ENCODE measurements at places on chromosomes 3 and 15.
A peak's percentile ranks its signal among the peaks of the same experiment; 100 is the strongest.

DNA sequence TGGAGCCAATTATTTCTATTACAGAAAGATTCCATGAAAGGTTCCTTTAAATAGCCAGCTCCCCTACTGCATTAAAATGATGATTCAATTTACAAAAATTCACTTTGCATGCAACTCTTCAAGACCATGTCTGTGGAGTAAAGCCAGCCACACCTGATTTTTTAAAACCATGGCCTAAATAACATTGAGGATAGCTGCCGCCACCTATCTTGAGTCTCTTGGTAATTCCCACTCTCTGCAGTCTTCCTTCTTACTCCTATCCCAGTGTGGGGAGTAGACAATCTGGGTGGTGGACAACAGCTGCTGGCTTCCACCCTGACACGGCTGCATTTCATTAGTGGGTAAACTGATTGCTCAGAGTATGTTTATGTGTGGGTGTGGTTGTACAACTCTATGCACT lies 10.7 kb downstream of the LRTM1 start:
- DNase-seq = peak; percentile 54

- peak; percentile 47 for DNase-seq
Observed at GRCh38 chr3:149536429-149536828, 61.9 kb downstream of the TM4SF4 start.

DNA sequence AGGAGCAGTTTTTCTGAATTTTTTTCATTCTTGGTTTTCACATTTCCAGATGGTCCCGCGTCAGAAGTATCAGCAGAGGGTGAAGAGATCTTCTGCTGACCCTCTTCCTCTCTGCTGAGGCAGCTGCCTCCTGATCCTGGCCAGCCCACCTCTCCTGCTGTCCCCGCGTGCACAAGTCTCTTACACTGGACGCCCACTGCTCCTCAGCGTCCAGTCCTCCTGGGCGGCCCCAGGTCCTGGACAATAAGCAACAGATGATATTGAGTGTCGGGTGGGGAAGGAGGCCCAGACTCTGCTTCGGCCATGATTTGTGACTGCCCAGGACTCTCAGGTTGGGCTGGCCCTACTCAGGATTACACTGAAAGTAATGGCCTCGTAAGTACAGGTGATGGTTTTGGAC lies 50.1 kb downstream of the KLHL25 start:
- no peak for DNase-seq

DNA sequence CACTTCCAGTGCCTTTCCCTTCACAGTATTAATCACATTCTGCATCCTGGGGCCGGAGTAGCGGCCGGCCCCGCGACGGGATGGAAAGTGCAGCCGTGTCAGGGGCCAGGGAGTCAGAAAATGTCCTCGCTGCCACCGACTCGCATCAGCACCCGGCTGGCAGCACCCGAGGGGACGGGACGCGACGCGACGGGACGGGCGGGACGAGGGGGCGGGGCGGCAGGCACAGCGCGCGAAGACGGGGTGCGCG lies 353 bp downstream of the ATG3 start:
- DNase-seq = peak; percentile 72

DNA sequence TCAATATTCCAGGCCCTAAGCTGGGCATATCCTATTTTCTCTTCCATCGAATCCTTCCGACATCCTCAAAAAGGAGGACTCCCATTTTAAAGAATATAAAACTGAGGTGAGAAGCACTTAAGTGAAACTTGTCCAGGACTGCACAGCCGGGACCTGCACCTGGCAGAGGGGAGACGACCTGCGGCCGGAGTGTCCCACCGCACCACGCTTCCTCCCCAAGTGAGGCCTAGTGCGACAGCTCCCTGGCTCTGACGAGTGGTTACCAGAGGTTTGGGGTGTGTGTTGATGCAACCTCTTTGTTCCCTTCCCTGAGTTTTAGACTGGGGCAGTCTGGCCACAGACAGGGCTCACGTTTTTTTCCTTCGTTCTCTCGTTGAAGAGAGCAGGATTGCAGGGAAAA lies 24.9 kb upstream of the ATP2B2 start:
- DNase-seq = no peak

GRCh38 chr3:197913641-197914380 lies 36.2 kb upstream of the RPL35A start:
- DNase-seq = no peak

DNA sequence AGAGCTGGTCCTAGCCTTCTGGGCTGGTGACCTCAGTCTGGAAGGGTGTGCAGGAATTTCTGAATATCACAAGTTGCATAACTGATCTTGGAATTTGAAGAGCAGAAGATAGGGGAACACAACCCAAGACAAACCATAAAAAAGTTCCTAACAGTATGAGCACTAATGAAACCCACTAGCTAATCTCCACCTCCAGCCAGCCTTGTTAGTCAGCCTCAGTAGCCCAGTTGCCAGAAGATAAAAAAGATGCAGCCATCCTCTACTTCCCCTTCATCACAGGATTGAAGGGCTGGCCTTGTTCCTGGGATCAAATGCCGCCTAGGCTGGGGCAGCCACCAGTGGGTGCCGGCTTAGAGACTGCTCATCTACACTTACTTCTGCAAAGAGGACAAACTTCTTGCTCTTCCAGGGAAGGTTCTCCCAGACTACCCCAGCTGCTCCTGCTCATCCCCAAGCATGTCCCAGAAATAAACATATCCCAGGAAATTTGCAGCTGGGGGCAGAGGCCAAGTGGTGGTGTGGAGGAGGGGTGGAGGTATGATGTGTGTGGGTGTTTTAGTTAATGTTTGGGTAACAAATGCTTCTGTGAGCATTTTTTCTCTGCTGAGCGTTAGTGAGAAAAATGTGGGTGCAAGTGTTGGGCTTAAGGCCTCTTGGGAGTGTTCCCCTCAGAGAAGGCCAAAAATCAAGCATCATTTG lies 9.2 kb upstream of the ITGA11 start:
- DNase-seq = peak; percentile 74

DNA sequence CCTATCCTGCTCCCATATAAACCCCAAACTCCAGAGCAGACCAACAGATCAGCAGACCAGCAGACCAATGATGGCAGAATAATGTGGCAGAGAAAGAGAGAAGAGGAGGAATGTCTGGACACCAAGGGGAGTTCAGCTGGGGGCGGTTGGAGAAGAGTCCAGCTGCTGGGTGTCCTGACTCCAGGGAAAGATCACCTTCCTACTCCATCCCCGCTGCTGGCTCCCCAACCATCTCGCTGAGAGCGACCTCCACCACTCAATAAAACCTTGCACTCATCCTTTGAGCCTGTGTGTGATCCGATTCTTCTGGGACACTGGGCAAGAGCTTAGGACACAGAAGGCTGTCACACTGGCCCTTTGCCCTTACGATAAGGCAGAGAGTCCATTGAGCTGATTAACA lies 12.8 kb upstream of the PLAAT1 start:
- no peak for DNase-seq

DNA sequence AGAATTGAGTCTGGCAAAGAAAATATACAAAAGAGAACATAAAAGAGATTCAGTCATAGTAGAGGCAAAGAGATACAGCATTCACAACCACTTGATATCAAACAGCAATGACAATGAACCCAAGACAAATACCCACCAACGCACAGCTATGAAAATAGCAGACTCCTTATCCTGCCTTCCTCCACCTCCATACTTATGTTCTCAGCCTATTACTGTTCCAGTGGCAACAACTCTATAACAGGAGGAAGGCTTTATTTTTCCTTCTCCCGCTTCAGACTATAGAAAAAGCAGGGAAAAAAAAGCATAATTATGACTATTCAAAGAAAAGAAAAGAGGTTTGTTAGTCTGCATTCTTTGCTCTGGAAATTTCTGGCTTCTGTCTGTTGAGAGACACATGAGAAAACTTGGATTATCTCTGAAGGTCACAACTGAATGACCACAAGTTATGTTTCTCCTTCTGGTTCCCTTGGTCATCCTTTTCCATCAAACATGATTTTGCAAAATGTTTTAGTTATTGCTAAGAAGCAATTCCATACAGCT lies 81.2 kb upstream of the PLXND1 start:
- DNase-seq = no peak

DNA sequence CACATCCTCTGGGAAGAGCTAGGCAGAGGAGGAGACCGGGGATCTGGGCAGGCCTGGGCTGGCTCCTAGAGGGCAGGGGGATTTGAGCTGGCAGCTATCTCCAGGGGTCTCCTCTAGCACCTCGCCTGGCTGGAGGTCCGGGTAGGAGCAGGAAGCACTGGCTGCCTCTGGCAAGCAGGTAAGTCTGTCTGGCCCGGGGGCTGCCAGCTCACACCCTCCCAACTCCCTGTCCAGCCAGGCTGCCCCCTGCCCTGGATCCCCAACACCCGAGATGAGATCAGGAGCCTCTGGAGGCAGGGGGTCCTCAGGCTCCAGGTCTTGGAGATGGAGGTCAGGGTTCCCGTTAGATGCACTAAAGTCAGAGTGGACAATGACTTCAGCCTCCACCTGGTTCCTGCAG lies 6.2 kb upstream of the IGDCC3 start:
- no peak for DNase-seq

- peak; percentile 58 for DNase-seq
Observed at GRCh38 chr3:64163755-64164148, 61.5 kb downstream of the PRICKLE2 start.

- no peak for DNase-seq
Observed at GRCh38 chr3:66527246-66527645, 26.4 kb upstream of the LRIG1 start.

- no peak for DNase-seq
Observed at GRCh38 chr15:73150831-73151230, 98.6 kb downstream of the NEO1 start.

DNA sequence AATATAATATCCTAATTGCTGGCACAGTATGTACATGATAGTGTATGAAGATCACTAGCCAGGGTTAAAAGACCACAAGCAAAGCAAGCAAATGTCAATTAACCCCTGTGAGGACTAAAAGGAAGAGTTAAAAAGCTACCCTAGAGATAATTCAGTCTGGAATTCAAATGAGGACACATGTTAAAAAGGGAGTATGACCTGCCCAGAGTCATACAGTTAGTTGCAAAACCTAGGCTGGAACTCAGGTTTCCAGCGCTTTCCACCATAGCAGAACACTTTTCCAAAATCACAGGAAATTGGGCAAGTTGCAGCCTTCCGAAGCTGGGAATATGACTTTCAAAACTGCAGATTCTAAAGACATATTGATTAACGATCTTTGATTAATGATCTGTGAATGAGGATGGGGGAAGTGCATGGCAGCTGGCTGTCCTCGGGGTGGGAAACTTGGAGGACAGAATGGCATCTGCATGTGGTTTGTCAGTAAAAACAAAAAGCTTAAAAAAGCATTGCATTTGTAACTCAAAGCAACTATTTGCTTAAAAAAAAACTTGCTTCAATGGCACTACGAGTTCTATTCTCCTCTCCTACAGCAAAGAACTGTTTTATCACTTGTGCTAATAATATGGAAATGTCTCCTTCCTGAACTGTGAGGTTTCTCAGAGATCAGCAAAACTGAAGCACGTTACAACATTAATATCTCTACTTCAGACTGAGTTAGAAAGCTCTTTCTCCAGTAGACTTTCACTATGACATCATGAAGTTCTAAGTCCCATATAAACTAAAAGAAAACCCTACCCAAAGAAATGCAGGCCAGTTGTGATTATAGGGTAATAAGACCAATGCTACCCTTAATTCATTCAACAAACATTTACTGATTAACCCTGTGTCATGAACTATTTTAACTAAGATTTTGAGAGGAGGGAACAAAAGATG lies 46.2 kb downstream of the IGSF11 start:
- DNase-seq = no peak

DNA sequence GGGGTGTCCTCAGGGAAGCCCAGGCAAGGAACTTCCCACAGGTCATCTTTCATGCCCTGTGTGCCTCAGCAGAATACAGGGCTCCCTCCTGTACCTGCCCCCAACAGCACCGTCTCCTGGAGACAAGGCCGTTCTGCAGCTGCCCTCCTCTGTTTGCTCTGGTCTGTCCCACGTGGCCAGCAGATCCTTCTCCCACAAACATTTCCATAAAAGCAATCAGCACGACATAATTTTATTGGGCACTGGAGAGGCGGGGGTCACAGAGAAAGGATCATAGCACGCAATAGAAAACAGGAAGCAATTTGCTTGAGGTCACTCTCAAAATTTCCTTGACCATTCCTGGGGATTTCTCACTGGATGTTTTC lies 29.4 kb downstream of the STARD5 start:
- no peak for DNase-seq

DNA sequence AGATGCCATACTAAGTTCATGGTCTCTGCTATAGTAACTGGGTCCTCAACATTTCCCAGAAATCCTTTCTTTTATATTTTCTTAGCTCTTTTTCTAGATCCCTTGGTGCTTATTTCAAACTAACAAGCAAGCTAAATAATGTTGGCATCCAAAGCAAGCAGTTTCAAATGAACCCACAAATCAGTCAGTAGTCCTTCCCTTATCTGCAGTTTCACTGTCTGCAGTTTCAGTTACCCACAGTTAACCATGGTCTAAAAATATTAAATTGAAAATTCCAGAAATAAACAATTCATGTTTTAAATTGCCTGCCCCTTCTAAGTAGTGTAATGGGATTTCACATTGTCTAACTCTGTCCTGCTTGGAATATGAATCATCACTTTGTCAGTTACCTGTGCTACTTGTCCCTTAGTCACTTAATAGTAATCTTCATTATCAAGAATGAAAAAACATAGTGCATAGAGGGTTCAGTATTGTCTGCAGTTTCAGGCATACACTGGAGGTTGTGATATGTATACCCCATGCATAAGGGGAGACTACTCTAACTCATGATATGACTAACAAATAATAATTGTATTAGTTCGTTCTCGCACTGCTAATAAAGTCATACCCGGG lies 633.7 kb downstream of the MECOM start:
- no peak for DNase-seq

DNA sequence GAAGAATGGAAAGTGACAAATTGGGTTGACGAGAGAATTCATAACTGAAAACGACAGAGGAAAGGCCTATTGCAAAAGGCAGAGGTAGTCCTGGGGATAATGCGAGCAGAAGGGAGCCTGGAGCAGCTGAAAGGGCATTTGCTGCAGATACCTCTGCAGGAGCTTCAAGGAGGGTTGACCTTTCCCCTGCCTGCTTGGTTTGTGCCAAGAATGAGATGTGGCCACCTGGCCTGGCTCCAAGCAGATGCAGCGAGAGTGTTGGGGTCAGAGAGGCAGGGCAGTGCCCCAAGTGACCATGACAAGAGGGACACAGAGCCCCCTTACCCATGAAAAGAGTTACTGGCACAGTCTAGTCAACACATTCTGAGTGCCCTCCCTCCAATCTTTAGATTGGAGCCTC lies 43.5 kb downstream of the SLC41A3 start:
- no peak for DNase-seq

- peak; percentile 58 for DNase-seq
Observed at GRCh38 chr3:45987368-45988291, 8.0 kb downstream of the FYCO1 start.

GRCh38 chr3:171976526-171976925 lies 62.9 kb upstream of the FNDC3B start:
- DNase-seq = peak; percentile 46

GRCh38 chr3:31132132-31132769 lies 237.8 kb upstream of the GADL1 start:
- peak; percentile 41 for DNase-seq

DNA sequence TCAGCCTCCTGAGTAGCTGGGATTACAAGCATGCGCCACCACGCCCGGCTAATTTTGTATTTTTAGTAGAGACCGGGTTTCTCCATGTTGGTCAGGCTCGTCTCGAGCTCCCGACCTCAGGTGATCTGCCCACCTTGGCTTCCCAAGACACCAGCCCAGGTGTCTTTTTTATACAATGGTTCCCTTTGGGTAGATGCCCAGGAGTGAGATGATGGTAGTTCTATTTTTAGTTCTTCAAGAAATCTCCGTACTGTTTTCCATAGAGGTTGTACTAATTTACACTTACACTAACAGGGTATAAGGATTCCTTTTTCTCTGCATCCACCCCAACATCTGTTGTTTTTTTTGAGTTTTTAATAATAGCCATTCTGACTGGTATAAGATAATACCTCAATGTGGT lies 94.3 kb downstream of the IGF2BP2 start:
- DNase-seq = no peak

- peak; percentile 91 for DNase-seq
Observed at GRCh38 chr15:75843678-75844581, 683 bp downstream of the UBE2Q2 start.
